Stimulated activated CD4-positive, alpha-beta T cell treated with anti-CD3 and anti-CD28 coated beads, Interleukin-4, amount 100 ng/mL, for 1 hour (primary cell): ENCODE measurements at places on chromosomes 6 and 20.

- DNase-seq: no peak
Observed at GRCh38 chr20:39853050-39853449, 836.0 kb downstream of the MAFB start.

GRCh38 chr6:35497571-35498421 lies 917 bp upstream of the TEAD3 start:
- peak; percentile 55 for DNase-seq

DNA sequence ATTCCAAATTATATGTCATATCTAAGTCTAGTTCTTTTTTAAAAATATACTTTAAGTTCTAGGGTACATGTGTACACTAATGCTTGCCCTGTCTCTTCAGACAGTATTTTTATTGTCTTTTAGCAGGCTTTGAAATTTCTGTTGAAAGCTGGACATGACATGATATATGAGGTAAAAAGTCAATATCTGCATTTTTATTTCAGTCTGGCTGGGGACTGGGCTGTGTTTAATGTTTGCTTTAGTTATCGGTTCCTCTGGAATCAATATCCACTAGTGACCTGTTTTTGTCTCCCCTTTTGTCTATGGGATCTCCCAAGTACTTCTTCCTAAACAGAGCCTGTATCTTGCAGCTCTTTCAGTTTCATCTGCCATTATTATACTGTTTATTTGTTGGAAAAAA lies 786.2 kb upstream of the GJE1 start:
- DNase-seq: no peak

- no peak for DNase-seq
Observed at GRCh38 chr6:7543789-7544424, 2.4 kb downstream of the DSP start.

DNA sequence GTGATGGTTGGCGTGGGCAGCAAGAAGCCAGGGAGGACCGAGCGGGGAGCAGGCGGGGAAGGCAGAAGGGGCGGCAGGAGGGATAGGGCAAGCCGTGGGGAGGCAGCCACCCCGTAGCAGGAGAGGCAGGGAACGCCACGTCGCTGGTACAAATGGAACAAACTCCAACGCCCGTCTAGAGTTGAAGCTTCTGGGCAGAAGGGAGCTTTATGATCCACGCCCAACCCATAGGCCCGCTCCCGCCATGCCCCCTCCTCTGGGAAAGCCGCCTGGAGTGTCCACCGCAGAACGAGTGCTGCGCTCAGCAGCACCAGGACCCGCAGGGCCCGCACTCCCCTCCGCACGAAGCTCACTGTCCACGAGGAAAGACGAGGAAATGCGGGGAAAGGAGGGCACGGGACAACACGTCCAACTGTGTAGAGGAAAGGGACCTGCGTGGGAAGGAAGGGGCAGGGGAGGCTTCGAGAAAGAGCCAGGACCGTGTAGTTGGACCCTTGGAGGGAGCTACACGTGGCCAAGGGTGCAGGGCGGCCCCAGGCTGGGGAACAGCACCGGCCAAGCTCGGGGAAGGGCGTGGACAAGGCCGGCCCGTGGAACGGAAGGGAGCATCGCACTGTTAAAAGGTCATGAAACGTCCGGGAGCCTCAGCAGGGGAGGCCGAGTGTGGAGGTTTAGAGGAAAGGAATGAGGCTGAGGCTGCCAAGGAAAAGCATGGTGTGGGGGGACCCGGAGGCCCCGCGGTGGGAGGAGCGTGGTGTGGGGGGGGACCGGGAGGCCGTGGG lies 204.0 kb downstream of the DLL1 start:
- DNase-seq: no peak

DNA sequence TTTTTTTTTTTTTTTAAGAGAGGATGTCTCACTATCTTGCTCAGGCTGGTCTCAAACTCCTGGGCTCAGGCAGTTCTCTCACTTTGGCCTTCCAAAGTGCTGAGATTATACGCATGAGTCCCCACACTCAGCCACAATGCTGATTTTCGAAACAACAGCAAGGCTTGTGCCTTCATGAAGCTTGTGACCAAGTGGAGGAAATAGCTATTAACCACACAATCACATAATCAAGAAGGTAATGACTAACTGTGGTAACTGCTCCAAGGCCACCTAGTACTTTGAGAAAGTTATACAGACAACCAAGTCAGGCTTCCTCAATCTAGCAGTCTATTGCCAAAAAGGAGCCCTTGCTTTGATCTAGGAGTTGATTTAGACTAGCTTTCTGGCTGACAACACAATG lies 46.3 kb downstream of the SOD2 start:
- DNase-seq: no peak

- DNase-seq: no peak
Observed at GRCh38 chr20:32302507-32302872, 25.0 kb downstream of the KIF3B start.

GRCh38 chr6:108127826-108128225 lies 38.0 kb upstream of the NR2E1 start:
- no peak for DNase-seq

DNA sequence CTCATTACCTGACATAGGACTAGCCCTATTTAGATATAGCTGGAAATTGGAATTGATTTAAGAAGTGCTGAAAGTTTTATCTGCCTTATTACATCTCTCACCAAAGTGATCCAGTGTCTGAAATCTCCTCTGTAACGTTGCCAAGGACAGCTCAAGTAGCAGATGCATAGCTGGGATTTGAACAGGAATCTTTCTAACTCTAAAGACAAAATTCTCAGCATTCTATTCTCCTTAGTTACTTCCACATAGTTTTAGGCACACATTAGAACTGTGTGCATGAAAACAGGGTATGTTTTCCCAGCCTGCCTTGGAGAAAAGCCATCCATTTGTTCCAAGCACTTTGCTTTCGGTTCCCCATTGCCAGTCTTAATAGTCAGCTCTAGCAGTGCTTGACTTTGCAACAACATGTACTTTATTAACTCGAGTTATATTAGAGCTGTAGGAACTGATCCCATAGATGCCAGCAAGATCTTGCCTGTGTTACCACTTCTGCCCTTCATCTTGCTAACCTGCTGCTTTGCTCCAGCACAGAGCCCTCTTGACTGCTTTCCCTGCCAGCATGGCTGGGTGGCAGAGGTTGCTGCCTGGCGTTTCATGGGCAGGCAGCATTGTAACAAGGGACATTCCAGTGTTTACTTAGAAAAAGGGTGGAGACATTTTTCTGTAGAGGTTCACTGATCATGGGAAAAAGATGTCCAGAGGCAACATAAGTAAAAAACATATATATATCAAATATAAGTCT lies 56.1 kb upstream of the STMND1 start:
- DNase-seq: no peak

DNA sequence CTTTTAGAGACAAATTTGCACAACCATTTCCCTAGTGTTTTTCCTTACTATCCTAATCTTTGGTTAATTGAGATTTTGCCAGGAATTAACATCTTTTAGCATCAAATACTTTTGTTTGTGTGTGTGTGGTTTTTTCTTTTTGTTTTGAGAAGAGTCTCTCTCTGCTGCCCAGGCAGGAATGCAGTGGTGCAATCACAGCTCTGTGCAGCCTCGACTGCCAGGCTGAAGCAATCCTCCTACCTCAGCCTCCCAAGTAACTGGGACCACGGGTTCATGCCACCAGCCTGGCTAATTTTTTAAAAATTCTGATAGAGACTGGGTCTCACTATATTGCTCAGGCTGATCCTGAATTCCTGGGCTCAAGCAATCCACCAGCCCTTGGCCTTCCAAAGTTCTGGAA lies 28.5 kb downstream of the BAK1 start:
- no peak for DNase-seq

DNA sequence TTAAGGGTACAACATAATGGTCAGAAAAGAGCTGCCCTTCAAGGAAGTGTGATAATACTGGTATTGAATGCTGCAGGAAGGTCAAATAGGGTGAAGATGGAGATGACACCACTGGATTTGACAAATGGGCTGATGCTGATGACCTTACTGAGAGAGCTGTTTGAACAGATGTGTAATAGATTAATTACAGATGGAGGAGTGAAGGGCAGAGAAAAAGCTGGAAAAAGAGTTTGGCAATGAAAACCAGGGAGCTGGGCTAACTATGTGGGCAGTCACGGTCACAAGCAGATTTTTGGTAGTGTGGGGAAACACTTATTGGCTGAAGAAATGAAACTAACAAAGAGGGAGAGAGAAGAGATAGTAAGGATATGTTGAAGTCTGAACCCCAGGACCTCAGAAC lies 83.6 kb upstream of the ENPP5 start:
- DNase-seq: no peak

GRCh38 chr6:120869397-120869796 lies 464.9 kb downstream of the TBC1D32 start:
- no peak for DNase-seq

DNA sequence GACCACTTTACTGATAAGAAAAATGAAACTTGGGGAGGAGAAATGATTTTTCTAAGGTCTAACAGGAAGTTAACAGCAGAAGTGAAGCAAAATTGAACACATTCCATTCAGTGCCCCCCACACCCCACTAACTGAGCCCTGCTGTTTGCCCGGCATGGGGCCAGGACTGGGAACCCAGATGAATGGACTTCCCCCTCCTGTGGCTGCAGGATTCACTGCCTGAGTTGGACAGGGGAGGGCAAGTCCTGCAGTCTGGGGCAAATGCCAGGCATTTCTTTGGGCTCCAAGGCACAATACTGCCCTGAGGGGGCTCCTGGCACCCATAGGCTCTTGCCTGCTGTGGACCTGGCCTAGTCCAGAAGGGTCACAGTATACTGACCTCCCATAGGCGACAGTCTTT lies 28.3 kb downstream of the FYN start:
- DNase-seq: no peak

- no peak for DNase-seq
Observed at GRCh38 chr20:59530782-59531181, 73.6 kb upstream of the PHACTR3 start.

GRCh38 chr6:155235087-155235486 lies 28.7 kb upstream of the CLDN20 start:
- no peak for DNase-seq

GRCh38 chr6:34463849-34464248 lies 2.0 kb upstream of the PACSIN1 start:
- DNase-seq: no peak

- no peak for DNase-seq
Observed at GRCh38 chr20:208942-209566, 18.0 kb upstream of the DEFB129 start.

GRCh38 chr6:157647261-157647915 lies 175.7 kb upstream of the SNX9 start:
- DNase-seq: no peak

GRCh38 chr6:160188773-160189172 lies 67.2 kb downstream of the SLC22A1 start:
- DNase-seq: no peak

DNA sequence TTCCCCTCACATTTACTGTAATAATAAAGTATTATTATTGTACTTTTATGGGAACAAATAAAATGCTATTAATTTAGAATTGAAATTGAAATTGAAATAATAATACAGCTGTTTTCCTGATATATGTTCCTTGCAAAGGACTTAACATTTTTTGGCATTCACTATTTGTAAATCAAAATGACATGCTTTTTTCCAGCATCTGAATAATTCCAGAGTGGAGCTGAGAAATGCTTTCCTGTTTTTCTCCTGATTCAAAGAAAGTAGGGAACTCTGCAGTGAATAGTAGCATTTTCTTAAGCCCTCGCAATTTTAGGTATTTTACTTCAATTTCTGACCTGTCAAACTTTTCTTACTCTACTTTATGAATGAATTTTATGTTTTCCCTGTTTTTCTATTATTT lies 72.1 kb downstream of the PHACTR2 start:
- DNase-seq: no peak

DNA sequence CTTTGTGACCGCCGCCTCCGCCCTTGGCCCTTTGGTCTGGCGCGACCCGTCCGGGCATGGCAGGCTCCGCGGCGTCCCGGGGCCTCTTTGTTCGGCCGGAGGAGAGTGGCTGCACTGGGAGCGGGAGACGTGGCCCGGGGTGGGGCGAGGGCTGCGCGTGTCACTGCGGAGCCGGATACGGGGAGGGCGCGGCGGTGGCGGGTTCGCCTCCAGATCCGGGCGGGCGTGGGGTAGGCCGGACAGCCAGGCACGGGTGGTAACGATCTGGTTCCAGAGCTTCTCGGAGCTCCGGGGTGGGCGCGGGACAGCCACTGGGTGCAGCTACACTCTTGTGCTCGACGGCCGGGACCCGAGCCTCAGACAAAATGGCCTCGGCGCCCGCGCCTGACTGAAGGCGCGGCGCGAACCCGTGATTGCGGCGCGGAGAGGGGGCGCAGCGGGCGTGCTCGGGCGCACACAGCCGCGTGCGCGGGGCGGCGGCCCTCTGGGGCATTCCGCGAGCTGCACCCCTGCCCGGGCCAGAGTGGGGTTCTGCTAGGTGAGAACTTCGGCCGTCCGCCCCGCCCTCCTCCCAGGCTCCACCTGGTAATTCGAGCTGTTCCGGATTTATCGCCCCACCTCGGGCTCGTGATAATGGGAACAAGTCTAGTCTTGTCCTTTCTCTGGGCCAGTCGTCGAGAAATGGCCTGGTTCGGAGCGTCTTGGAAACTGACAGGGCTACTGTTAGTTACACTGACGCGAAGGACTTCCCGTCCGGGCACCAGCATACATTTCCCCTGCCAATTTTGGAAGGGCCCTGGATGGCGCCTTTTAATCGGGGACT lies 1.0 kb downstream of the LOC128125822 start:
- peak; percentile 63 for DNase-seq

- DNase-seq: no peak
Observed at GRCh38 chr6:112343977-112344376, 3.2 kb upstream of the RFPL4B start.

GRCh38 chr20:10649797-10650160 lies 24.0 kb downstream of the JAG1 start:
- DNase-seq: no peak

DNA sequence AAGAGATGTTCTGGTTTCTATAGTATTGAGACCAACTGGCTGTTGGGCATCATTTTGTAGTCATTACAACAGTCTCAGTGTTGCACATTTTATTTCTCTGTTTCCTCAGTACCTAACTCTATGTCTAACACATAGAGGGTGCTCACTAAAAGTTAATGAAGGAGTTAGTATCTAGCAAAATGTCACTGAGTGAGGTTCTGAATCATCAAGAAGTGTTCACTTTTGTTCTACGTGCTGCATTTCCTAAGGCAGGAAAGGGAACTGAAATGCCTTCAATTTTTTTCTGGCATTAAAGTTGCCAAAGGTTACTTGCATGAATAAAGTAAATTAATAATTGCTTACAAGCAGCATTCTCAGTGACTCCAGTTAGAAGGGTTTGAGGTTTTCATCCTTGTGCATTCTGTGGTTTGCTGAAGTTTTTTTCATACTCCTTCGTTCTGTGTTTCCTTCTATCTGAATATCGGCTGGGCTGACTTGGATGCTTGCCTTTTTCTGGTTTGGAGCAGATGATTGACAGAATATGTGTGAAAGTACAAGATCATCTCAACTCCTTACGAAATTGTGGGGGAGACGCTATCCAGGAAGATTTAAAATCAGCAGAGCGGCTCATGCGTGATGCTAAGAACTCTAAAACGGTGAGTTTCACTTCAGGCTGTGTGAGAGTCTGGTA lies 114.5 kb upstream of the SCGN start:
- DNase-seq: no peak
